ENCODE measurements at places on chromosomes 2 and 18. TPM values are rescaled to one million over a fixed set of nuclear protein-coding genes. Genes with fewer than 3 reads are reported as not detected.

Gene NT5C1B
- polyA plus RNA-seq = 1.9 TPM

Gene AFF3
- 12.0 TPM for polyA plus RNA-seq

Gene PLEKHH2
- polyA plus RNA-seq = 0.31 TPM

Gene SIX2
- polyA plus RNA-seq = 1.0 TPM

Gene ATP8B1
- not detected for polyA plus RNA-seq

Gene SATB2
- 0.89 TPM for polyA plus RNA-seq

Gene CNGA3
- polyA plus RNA-seq = not detected

Gene ANKRD30BL
- polyA plus RNA-seq = not detected

Gene RAPH1
- polyA plus RNA-seq = 3.1 TPM

Gene PHOSPHO2
- 7.0 TPM for polyA plus RNA-seq

Gene TCF4
- polyA plus RNA-seq = 38.3 TPM

Gene RAPGEF4
- 9.4 TPM for polyA plus RNA-seq

Gene PRKAG3
- polyA plus RNA-seq = 0.12 TPM

Measured in cardiac muscle cell (in vitro differentiated cells and primary cell).